ENCODE measurements at places on chromosomes 7 and 10.

DNA sequence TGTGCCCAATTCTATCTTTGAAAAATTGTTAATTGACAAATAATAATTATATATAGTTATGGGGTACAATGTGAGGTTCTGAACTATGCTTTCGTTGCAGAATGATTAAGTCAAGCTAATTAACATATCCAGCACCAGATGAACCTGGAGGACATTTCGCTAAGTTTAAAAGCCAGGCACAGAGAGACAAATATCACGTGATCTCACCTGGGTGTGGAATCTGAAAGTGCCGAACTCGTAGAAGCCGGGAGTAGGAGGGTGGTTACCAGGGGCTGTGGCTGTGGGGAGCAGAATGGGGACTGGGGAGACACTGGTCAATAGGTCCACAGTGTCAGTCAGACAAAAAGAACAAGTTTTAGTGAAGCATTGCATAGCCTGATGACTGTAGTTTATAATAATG is 332.9 kb upstream of the SHH start:
- no peak for DNase-seq

DNA sequence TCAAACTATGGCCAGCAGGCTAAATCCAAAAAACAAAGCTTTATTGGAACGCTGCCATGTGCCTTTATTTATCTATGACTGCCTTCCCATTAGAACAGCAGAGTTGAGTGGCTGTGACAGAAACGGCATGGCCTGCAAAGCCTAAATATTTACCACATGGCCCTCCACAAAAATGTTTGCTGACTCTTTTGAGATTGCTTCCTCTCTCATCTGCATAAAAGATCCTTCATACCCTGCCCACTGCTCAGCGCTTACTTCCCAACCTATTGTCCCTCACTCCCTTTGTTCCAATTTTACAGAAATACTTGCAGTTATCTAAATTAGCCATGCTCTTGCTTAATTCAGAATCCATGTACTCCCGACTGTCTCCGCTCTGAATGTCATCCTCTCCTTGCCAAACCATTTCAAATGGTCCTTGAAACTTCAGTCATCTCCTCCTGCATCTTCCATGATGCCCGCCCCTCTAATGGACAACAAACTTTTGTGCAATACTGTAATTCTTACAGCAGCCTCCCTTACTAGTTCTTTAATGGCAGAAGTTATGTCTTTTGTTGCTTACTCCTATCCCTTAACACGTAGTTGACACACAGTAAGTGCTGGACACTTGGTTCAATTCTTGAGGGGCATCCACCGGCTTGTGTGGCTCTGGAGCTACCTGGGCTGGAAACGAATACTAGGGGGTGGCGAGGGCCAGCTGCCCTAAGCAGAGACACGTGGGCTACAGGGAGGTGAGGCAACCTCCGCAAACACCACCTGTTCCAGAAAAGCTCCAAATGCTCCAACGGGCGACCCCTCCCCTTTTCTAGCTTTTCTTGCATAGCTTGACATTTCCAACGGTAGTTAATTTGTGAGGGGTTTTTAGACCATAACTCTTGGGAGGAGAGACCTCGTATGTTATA is 832 bp downstream of the XRCC2 start:
- DNase-seq, result no peak

- DNase-seq, result no peak
These were observed 41.6 kb upstream of the AQP1 start for GRCh38 chr7:30869794-30870611.

DNA sequence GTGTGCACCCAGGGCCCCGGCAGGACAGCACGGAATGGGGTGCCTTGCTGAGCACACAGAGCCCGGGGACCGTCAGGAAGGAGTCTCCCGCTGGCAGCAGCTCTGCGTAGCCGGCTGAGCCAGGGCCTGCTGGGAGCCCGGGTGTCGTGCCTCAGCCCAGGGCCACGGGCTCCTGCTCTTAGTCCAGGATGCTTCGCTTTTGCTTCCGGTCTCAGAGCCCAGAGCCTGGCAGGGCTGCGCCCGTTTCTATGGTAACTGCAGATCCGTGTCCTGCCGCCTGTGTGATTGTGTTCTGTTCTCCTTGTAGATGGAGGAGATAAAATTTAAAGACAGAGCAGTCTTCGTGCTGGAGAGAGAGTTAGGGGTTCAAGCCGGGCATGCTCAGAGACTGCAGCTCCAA is 53.7 kb upstream of the DPYSL4 start:
- DNase-seq, result no peak

GRCh38 chr7:128274884-128275603 is 34.0 kb downstream of the LEP start:
- DNase-seq, result no peak

DNA sequence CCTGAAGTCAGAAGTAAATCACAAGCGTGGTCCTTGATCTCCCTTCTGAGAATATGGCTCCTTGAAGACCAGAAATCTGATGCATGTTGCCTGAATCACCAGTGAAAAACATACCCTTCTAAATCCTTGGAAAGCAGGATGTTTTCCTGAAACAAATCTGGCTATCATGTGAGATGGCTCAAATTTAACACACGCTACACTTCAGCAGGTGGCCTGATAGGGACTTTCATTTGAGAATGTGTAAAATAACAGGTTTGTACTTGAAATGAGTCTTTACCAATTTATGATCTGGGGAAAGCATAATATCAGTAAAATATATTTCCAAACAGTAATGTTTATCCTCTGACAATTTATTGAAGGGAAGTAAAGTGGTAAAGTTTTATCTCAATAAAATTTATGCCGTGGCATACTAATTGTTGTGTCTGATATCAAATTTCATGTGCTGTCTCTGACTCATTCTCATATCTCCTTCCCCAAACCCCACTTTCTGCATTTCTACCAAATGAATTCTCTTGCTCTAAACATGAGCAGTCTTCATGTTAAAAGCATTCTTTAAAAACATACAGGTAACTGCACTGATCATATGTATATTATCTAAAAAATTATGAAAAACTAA is 17.4 kb downstream of the CYP3A4 start:
- no peak for DNase-seq

DNA sequence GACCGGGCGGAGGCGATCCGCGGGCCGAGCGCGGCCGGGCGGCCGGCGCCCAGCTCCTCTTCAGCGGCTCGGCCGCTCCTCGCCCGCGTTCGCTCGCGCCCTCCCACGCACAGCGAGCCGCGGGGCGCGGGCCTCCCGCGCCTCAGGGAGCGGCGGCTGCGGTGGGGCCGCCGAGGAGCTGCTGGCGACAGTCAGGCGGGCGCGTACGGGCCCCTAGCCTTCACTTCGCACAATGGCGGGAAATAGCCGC is at the start of gene MCMBP:
Gene MCMBP (minus strand): TSS at position 234 of the 250 bp plus-strand sequence. CDS start 259 bp downstream, outside the sequence.
- DNase-seq, result no peak

DNA sequence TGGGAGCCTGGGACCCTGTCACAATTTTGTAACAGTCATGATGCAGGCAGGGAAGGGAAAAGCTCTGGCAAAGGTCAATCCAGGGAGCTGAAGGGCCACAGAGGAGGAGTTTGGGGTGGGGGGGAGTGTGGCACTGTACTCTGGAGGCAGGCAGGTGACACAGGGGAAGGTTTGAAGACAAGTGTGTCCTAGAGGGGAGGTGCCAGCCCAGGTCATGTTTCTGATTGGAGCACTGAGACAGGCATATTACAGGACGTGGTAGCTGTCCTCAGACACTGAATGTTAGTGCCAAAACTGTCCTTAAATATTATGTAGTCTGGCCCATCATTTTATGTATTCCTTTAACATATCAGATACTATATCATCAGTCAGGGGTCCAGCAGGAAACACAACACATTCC is 75.6 kb upstream of the LRRC4 start:
- no peak for DNase-seq

DNA sequence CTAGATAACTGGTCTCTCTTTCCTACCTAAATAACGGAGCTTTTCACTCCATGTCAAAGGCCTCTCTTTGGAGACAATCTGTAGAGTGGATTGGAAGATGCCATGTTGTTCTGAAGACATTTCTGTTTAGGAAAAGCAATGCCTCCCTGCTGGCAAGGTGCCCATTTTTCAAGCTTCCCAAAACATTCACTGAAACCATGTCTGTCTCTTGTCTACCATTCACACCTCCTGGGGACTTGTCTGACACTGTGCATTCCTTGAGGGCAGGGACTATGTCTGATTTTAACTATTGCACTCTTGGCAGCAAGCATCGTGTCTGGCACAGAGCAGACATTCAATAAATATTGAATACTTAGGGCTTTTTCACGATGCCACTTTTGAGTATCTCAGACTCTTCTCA is 528.9 kb upstream of the NRP1 start:
- no peak for DNase-seq

GRCh38 chr10:28250782-28251181 is 52.1 kb downstream of the MPP7 start:
- DNase-seq, result no peak

DNA sequence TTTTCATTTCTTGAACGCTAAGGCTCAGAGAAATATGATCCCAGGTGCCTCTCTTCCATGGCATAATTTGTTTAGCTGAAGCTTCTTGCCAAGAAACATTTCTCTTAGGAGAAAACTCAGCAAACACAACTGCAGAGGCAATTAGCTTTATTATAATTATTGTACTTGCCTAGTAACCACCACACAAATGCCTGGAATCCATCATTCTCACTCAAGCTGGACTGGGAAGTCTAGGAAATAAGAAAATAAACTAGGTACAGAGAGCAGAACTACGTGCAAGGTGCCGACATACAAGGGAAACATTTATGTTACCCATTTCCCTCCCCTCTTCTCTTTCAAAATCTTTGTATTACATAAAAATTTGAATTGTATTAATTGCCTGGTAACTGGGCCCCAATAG is 15.1 kb downstream of the SLC35B4 start:
- no peak for DNase-seq

GRCh38 chr10:112966194-112966855 is 16.3 kb downstream of the TCF7L2 start:
- DNase-seq, result no peak

- DNase-seq, result no peak
These were observed 45.6 kb upstream of the SCIN start for GRCh38 chr7:12524794-12525386.

DNA sequence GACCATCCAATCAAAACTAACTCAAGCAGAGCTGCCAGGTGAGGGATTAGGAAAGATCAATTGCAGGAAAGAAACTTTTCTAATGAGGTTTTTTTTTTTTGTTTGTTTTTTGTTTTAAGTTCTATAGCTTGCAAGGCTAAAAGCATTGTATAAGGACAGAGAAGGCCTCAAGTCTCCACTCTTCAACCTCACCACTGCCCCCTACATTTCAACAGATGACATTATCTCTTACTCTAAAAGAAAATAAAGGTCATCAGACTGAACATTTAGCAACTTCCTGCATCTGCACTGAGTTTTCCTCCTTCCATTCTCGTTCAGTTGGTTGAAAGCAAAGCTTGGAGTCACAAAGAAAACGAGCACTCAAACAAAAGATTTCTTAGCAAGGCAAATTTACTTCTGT is 45.2 kb upstream of the EXOC4 start:
- no peak for DNase-seq

GRCh38 chr7:38858259-38858884 is 50.6 kb downstream of the VPS41 start:
- no peak for DNase-seq

DNA sequence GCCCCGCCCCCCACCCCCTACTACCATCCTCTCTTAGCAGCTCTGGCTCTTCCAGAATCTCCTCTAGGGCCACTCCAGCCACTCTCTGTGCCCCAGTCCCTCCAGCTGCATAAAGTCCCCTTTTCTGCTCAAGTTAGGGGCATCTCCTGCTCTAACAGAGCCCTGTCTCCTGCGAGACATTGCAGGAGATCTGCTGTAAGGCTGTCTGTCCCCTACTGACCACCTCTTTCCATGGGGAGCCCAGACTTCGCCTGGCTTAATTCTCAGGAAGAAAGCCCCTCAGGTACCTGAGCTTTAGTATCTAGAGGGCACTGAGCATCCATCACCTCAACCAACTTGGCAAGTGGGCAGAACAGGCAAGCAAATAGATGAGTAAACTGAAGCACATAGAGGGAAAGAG is 200.7 kb upstream of the ZMIZ1 start:
- no peak for DNase-seq

DNA sequence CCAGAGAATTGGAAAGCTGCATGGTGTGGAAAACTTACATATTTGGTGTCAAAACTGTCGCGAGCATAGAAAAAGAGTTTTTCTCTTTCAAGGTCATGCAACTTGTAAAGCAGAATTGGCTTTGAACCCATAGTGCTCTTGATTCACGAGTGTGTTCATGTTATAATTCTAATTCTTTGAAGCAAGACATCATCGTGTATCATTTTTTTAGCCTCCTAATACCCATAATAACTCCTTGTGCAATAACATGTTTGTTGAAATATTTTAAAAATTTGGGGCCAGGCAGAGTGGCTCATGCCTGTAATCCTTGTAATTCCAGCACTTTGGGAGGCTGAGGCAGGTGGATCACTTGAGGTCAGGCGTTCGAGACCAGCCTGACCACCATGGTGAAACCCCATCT is 4.2 kb downstream of the CCL24 start:
- no peak for DNase-seq

DNA sequence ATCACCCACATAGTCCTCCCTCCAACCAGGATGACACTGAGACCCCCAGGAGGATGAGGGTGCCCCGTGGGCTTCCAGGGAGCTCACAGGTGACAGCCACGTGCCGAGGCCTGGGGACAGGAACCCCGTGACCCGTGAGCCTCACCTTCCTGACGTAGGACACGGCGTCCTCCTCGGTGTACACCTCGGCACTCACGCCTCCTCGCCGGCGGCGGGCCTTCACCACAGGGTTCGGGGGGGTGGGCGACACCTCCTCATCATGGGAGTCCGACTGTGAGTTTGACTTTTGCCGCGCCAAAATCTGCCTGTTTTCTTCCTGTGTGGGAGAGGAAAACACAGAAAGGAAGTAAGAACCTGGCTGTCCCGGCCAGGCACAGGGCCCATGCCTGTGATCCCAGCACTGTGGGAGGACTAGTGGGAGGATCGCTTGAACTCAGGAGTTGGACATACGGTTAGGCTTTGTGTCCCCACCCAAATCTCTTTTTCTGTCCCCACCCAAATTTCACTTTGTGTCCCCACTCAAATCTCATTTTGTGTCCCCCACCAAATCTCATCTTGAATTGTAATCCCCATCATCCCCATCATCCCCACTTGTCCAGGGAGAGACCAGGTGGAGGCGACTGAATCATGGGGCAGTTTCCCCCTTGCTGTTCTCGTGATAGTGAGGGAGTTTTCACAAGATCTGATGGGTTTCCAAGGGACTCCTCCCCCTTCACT is 45.9 kb upstream of the DNAAF5 start:
- DNase-seq, result no peak

- DNase-seq, result no peak
These were observed 53.9 kb upstream of the ARID5B start for GRCh38 chr10:61847640-61848039.

DNA sequence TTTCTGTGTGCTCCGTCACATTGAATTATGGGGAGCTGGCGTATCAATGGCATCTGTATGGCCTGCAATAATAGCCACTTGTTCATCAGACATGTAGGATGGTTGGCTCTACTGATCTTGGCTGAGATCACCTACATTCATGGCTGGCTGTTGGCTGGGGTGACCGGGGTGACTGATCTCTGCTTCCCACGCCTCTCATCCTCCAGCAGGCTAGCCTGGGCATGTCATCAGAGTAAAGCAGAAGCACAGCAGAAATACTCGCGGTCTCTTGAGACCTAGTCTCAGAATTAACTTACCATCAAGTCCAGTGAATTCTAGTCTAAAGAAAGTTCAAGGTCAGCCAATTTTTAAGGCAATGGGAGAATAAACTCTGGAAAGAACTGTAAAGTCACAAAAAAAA is 257.7 kb upstream of the GLI3 start:
- no peak for DNase-seq

Measured in activated naive CD4-positive, alpha-beta T cell treated with Interleukin-2 at 50 U/mL for 16 hours (primary cell).